ENCODE measurements at places on chromosomes 3 and 15.

GRCh38 chr15:88623061-88623460 is 1.9 kb downstream of the AEN start:
- no peak overlapping the region for H3K27ac ChIP-seq
- peaks cover 16% of the 10 kb centered on the region for H3K4me1 ChIP-seq
- peaks cover 18% of the 10 kb centered on the region for H3K36me3 ChIP-seq
- H3K4me3 ChIP-seq = no peak overlapping the region
- H3K27me3 ChIP-seq = no peaks in the 10 kb centered on the region

DNA sequence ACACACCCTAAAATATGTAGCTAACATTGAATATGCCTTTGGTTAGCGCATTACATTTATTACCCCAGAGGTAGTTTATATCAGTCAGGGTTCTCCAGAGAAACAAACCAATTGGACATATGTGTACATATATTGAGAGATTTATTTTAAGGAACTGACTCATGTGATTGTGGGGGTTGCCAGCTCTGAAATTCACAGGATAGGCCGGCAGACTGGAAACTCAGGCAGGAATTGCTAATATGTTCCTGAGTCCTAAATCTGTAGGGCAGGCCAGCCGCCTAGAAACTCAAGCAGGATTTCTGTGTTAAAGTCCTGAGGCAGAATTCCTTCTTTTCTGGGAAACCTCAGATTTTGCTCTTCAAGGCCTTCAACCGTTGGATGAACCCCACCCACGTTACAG is 189.7 kb downstream of the CDIN1 start:
- H3K27ac ChIP-seq = no peak overlapping the region
- H3K36me3 ChIP-seq = no peaks in the 10 kb centered on the region
- H3K27me3 ChIP-seq = no peaks in the 10 kb centered on the region

DNA sequence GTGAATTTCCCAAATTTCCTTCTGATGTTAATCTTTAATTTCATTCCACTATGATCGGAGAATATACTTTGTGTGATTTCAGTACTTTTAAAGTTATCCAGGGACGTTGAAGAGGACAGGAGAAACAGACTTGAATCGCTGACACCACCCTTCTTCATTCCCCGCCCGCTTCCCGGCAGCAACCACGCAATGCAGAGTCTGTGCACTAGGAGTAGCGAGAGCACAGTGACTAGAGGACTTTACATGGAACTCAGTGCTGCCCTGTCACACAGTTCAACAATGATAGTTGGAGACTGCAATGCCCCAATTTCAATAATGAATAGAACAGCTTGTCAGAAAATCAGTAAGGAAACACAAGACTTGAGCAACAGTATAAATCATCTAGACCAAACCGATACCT is 73.9 kb downstream of the RNF13 start:
- H3K27me3 ChIP-seq = no peaks in the 10 kb centered on the region
- H3K4me3 ChIP-seq = no peak overlapping the region
- no peak for DNase-seq
- H3K4me1 ChIP-seq = no peaks in the 10 kb centered on the region

GRCh38 chr15:70916531-70916930 is 23.9 kb downstream of the LRRC49 start:
- no peaks in the 10 kb centered on the region for H3K36me3 ChIP-seq
- H3K4me1 ChIP-seq = no peaks in the 10 kb centered on the region
- H3K27ac ChIP-seq = no peak overlapping the region
- no peak for DNase-seq
- no peaks in the 10 kb centered on the region for H3K27me3 ChIP-seq

- H3K36me3 ChIP-seq = no peaks in the 10 kb centered on the region
- no peaks in the 10 kb centered on the region for H3K27me3 ChIP-seq
- no peak overlapping the region for H3K27ac ChIP-seq
Observed at GRCh38 chr3:171797265-171797679, 13.0 kb downstream of the PLD1 start.

DNA sequence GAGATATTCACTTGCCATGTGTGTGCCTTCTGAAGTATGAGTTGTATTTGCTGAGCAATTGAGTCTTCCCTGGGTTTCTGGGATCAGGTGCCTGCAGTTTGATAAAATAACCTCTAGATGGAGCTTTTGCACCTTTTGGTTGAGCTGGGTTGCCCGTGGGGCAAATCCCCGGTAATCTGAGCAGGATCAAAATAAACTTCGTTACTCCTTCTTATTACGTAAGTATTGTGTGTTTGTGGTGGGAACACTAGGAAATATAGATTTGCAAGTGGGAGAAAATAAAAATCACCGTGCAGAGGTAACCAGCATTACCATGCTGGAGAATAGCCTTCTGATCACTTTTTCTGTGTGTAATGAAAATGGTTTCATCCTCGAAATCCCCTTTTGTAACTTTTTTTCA is 277.4 kb upstream of the NR2E3 start:
- no peak overlapping the region for H3K4me3 ChIP-seq
- no peaks in the 10 kb centered on the region for H3K36me3 ChIP-seq
- H3K27ac ChIP-seq = no peak overlapping the region
- no peaks in the 10 kb centered on the region for H3K4me1 ChIP-seq
- no peak for DNase-seq
- H3K27me3 ChIP-seq = no peaks in the 10 kb centered on the region

- DNase-seq = no peak
- H3K36me3 ChIP-seq = no peaks in the 10 kb centered on the region
- H3K27ac ChIP-seq = no peak overlapping the region
- H3K4me3 ChIP-seq = no peak overlapping the region
- no peaks in the 10 kb centered on the region for H3K27me3 ChIP-seq
- H3K4me1 ChIP-seq = peaks cover 10% of the 10 kb centered on the region
Observed at GRCh38 chr3:13626396-13626795, 77.5 kb downstream of the FBLN2 start.

GRCh38 chr3:35596335-35596995 is 42.9 kb upstream of the ARPP21 start:
- no peak overlapping the region for H3K4me3 ChIP-seq
- no peaks in the 10 kb centered on the region for H3K27me3 ChIP-seq
- peak overlapping the region; percentile 1 for H3K27ac ChIP-seq
- peak; percentile 5 for DNase-seq
- no peaks in the 10 kb centered on the region for H3K4me1 ChIP-seq

DNA sequence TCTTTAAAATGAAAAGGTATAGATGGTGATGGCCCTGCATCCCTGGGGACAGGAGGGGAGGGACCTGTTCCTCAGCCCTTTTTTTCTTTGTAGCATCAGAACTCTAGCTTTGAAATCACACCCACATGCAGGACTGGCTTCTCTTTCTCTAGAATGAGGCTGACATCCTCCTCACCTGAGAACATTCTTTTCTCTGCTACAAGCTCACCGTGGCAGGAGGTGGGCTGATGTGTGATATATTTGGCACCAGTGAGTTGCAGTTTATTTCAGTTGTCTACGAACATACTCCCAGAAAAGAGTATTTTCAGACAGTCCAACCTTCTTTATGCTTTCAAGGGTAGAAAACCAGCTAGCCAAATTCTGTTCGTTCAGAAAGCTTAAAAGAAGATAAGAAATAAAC is 43.6 kb upstream of the RARB start:
- H3K4me1 ChIP-seq = peaks cover 1% of the 10 kb centered on the region
- no peak for DNase-seq
- H3K4me3 ChIP-seq = no peak overlapping the region
- no peaks in the 10 kb centered on the region for H3K36me3 ChIP-seq

GRCh38 chr3:194067949-194068362 is 68.0 kb upstream of the HES1 start:
- H3K4me1 ChIP-seq = peaks cover 13% of the 10 kb centered on the region
- no peak overlapping the region for H3K4me3 ChIP-seq
- no peaks in the 10 kb centered on the region for H3K27me3 ChIP-seq
- DNase-seq = no peak
- no peaks in the 10 kb centered on the region for H3K36me3 ChIP-seq
- H3K27ac ChIP-seq = no peak overlapping the region

DNA sequence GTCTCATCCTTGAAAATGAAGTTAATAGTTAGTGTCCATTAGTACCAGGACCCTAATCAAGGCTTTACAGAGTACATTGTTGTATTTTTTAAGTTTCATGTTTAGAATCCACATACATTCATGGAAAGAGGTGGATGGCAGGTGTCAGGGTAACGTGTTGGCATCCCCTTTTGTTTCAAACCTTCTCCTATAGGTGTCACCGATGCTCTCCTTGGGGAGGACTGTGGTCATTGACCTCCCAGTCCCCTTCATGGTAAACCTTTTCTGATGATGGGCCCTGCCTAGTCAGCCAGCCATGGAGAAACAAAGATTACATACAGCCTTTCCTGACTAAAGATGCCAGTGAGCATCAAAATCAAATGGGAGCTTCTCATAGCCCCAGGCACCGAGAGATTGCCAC is 574.8 kb downstream of the AGBL1 start:
- DNase-seq = no peak
- H3K27me3 ChIP-seq = no peaks in the 10 kb centered on the region
- peaks cover under 1% of the 10 kb centered on the region for H3K4me1 ChIP-seq

DNA sequence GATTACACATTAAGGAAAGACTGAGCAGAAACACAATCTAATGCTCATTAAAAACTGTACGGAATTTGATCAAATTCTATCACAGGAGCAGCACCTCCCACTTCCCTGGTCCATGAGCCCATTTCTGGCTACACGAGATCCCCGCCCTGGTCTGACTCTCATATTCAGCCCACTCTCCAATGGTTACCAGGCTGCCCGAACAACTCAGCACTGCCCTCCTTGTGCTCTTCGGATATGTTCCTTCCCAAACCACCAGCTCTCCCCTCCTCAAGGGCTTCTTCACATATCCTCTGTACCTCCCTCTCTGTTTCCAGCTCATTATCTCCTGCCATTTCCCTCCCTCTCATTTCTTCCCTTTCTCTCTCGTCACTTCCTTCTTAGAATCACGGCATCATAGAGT is 180.5 kb downstream of the RSL24D1 start:
- H3K4me1 ChIP-seq = no peaks in the 10 kb centered on the region
- H3K36me3 ChIP-seq = no peaks in the 10 kb centered on the region
- no peak overlapping the region for H3K4me3 ChIP-seq

- DNase-seq = no peak
- H3K36me3 ChIP-seq = no peaks in the 10 kb centered on the region
- H3K27me3 ChIP-seq = no peaks in the 10 kb centered on the region
- peaks cover 15% of the 10 kb centered on the region for H3K4me1 ChIP-seq
Observed at GRCh38 chr3:115513416-115513800, 109.9 kb upstream of the GAP43 start.

- H3K4me1 ChIP-seq = no peaks in the 10 kb centered on the region
- no peak overlapping the region for H3K4me3 ChIP-seq
- no peaks in the 10 kb centered on the region for H3K36me3 ChIP-seq
- no peak overlapping the region for H3K27ac ChIP-seq
- no peak for DNase-seq
Observed at GRCh38 chr3:5057272-5057671, 64.8 kb upstream of the ARL8B start.

- H3K4me1 ChIP-seq = no peaks in the 10 kb centered on the region
- no peaks in the 10 kb centered on the region for H3K27me3 ChIP-seq
- H3K27ac ChIP-seq = no peak overlapping the region
Observed at GRCh38 chr3:72176537-72177041, 391.6 kb upstream of the PROK2 start.

GRCh38 chr3:183541738-183542137 is 13.8 kb downstream of the KLHL6 start:
- H3K36me3 ChIP-seq = no peaks in the 10 kb centered on the region
- no peak overlapping the region for H3K27ac ChIP-seq
- no peak overlapping the region for H3K4me3 ChIP-seq
- H3K4me1 ChIP-seq = peaks cover 7% of the 10 kb centered on the region

- no peaks in the 10 kb centered on the region for H3K36me3 ChIP-seq
- peaks cover 4% of the 10 kb centered on the region for H3K4me1 ChIP-seq
- DNase-seq = no peak
- H3K27ac ChIP-seq = no peak overlapping the region
Observed at GRCh38 chr3:43106293-43106628, 382 bp upstream of the POMGNT2 start.

DNA sequence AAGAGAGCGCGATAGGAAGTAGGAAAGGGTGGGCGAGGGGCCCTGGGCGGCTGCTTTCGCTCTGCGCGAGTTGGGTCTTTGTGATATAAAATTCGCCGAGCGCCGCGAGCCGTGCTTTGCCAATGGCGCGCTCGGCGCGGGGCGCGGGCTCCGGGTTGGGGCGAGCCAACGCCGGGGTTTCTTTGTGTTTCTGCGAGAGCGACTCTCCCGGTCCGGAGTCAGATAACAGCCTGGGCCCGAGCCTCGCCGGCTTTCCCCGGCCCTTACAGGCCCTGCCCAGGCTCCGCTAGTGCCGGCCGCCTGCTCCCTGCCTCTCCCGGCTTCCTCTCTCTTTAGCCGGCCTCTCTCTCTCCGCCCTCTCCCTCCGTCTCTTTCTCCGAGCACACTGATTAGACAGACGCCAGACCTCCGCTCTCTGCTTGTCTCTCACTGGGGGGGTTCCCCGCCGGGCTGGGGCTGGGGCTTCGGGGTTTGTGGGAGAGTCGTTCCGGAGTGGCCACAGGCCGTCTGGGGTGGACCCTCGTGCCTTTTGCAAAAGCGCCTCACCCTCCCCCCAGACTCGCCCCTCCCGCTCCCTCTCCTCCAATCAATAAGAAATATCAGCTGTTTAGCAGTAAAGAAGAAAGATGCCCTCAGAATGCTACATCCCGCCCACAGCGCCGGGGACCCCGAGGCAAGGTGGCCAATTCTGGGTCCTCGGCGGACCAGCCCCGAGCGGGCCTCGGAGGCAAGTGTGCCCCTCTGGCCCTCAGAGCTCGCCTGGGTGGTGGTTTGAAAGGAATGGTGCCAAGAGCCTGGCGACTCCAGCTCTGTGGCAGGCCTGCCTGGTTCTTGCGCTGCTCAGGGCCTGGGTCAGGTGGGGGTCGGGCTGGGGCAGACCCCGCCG is 2.9 kb downstream of the NR2F2 start:
- H3K36me3 ChIP-seq = peaks cover 58% of the 10 kb centered on the region
- H3K27me3 ChIP-seq = no peaks in the 10 kb centered on the region
- H3K27ac ChIP-seq = peak overlapping the region; percentile 47
- DNase-seq = peak; percentile 26
- H3K4me3 ChIP-seq = peak overlapping the region; percentile 81

DNA sequence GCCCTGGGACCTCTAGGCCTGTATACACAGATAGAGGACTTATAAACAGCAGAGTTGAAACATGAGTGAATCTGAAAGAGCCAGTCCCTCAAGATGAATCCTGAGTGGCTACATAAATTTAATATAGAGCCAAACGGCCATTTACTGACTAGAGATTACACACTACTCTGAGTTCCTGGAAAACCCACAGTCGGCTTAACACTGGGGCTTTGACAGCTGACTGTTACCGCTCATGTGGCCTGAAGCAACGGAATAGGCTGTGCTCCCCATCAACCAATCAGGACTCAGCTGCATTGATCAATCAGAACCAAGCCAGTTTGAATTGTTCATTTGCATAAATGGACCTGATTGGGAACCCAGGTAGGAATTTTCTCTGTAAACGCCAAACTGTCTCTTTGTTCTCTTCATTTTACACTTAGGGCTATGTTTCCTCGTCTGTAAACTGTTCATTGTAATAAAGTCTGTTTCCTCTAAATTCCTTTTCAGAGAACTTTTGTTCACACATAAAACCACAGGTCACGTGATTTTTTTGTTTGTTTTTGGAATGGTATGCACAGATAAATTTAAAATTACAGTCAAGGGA is 40.5 kb downstream of the CCNL1 start:
- no peaks in the 10 kb centered on the region for H3K27me3 ChIP-seq
- peaks cover 10% of the 10 kb centered on the region for H3K4me1 ChIP-seq
- no peak for DNase-seq
- H3K4me3 ChIP-seq = no peak overlapping the region
- H3K27ac ChIP-seq = no peak overlapping the region

GRCh38 chr3:37125195-37126073 is 48.9 kb downstream of the LRRFIP2 start:
- no peaks in the 10 kb centered on the region for H3K4me1 ChIP-seq
- no peak overlapping the region for H3K4me3 ChIP-seq
- H3K36me3 ChIP-seq = no peaks in the 10 kb centered on the region
- DNase-seq = no peak
- no peaks in the 10 kb centered on the region for H3K27me3 ChIP-seq

- H3K36me3 ChIP-seq = no peaks in the 10 kb centered on the region
- no peak for DNase-seq
- no peak overlapping the region for H3K27ac ChIP-seq
- peaks cover 13% of the 10 kb centered on the region for H3K27me3 ChIP-seq
- no peak overlapping the region for H3K4me3 ChIP-seq
- H3K4me1 ChIP-seq = peaks cover 1% of the 10 kb centered on the region
Observed at GRCh38 chr3:64438812-64439211, 213.5 kb upstream of the PRICKLE2 start.

All from neuronal stem cell (in vitro differentiated cells).